Tracheal epithelial cell (primary cell): ENCODE measurements at places on chromosomes 2 and 18. TPM values are rescaled to one million over a fixed set of nuclear protein-coding genes. Genes with fewer than 3 reads are reported as not detected.

The HRH4 gene
- under 0.01 and 0.64 TPM in 2 replicates for total RNA-seq

The PKDCC gene
- total RNA-seq, result 1.3 and 1.9 TPM in 2 replicates

The RNF152 gene
- 31.6 and 35.8 TPM in 2 replicates for total RNA-seq

The ITPRID2 gene
- total RNA-seq, result 142 and 157 TPM in 2 replicates

The PIEZO2 gene
- under 0.01 and 0.48 TPM in 2 replicates for total RNA-seq

The ANKRD62 gene
- total RNA-seq, result 0.21 TPM in 1 of 2 replicates, not detected in the other
